ENCODE measurements at places on chromosomes 5 and 9. TPM values are rescaled to one million over a fixed set of nuclear protein-coding genes. Genes with fewer than 3 reads are reported as not detected.

The NOTCH1 gene
- 9.1 TPM for total RNA-seq

The LRRC19 gene
- total RNA-seq = not detected

The KLHL3 gene
- 0.34 TPM for total RNA-seq

DNA sequence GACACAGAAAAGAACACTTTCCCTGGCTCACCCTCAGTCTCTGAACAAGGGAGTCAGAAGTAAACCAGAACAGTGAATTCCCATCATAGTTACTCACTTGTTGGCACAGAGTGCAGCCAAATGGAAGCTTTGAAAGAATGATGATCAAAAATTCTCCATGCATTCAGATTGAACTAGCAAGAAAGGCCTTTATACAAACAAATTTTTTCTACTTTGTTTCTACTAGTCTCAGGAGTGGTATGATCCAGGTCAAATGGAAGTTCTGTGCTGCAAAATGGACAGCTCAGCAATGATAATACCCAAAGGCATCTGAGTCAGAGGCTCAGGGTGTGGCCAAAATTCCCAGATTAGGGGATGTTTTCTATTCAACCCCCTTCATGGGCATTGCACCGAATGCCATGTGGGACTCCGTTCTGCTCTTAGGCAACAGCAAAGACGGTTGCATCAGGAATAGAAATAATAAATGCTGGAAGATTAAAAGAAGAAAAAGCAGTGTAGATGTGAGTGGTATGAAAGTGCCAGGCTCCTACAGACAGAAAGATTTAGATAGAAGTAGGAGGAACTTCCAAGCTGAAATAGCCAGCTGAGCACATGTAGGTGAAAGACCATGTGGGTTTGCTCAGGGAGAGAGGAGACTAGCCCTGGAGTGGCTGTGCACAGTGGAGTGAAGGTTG lies 24.0 kb upstream of the ASPN start:
- peak; percentile 82 for DNase-seq

DNA sequence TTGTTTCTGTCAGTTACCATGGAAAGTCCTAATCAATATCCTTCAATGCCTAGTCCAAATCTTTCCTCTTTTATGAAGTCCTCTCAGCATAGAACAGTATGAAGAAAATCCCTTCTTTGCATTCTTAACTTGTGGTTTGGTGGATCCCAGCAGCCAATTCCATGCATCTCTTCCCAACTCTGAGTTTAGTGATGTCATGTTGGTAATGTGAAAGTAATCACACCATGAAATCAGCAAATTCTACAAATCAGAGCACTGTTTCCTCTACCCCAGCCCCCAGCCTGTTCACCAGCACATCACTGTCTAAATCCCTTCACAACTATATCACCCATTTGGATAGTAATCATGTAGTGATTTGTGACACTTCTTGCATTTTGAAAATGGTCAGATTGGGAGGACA lies 4.7 kb upstream of the C1QTNF2 start:
- no peak for DNase-seq

- DNase-seq = no peak
Observed at GRCh38 chr5:82858151-82859025, 218.8 kb downstream of the TMEM167A start.

Measured in LHCN-M2 (cell line).